Astrocyte of the hippocampus (primary cell): ENCODE measurements at places on chromosomes 2 and 18.

DNA sequence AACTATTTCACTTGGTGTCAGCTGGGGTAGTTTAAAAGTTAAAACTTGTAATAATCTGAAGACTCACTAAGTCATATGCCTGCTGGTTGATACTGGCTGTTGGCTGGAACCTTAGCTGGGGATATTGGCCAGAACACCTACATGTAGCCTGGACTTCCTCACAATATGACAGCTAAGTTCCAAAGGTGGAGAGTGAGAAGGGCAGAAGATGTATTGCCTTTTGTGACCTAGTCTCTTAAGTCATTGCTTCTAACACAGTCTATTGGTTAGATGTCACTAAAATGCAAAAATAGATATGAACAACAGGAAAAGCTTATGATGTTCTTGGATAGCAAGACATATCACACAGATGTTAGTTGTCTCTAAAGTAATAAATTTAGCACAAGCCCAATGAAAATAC lies 113.2 kb upstream of the CHAC2 start:
- DNase-seq = no peak

DNA sequence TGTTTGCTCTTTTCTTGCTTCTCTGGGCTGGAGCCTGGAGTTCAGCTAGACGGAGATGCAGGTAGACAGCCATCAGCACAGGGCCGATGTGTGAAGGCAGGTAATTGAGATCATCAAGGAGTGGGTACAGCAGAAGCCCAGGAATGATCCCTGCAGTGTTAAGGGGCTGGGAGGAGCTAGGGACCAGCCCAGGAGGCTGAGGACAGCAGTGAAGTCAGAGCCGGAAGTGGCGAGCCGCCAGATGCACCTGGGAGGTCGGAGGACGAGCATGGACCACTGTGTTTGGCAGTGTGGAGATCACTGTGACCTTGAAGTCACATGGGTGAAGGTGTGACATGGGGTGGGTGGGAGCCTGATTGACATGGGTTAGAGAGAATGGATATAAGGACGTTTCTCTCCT lies 6.2 kb upstream of the ZNF236 start:
- DNase-seq = no peak

DNA sequence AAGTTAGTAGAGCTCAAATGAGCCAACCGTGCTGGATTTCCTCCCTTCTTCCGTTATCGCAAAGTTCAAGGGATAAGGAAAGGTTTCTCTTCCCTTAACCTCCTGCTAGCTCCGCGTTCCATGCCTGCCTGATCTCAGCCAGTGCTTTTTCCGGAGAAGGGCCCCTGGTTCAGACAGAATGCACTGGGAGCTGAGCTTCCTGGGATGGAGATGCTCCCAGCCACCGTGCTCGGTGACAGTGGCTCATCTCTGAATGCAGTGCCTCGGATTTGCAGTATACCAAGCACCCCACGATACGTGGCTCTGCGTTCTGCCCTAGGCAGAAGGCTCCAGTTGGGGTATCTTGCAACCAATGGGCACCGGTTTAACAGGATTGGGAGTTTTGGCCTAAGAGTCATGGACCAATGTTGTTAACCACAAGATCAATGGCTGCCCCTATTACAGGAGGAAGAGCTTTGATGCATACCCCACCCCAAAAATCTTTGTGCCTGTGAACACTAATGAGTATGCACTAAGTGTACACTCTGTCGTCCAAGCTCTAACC lies 876 bp downstream of the CNTNAP5 start:
- DNase-seq = no peak

- peak; percentile 87 for DNase-seq
These were observed 1241.1 kb upstream of the ZEB2 start for GRCh38 chr2:145760781-145761649.

DNA sequence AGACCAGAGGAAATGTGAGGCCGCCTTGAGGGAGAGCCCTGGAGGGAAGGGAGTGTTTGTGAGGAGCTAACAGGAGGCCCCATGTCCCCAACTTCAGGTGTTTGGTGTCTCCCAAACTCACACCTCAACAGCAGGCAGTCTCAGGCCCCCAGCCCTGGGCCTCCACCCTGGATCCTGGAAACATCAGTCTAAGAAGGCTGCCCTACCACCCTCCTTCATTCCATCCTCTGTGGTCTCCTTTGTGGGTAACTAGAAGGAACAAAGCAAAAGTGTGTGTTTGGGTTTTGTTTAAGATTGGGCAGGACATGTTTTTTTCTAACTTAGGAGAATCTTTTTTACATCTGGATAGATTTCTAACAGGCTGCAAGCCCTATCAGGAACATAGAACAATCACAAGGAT lies 404.3 kb downstream of the BCL11A start:
- DNase-seq = no peak

- no peak for DNase-seq
These were observed 33.0 kb downstream of the ACVR1 start for GRCh38 chr2:157843081-157843480.

GRCh38 chr2:234279637-234280036 lies 217.2 kb downstream of the ARL4C start:
- DNase-seq = no peak

GRCh38 chr18:24128700-24129099 lies 10.2 kb upstream of the CABYR start:
- DNase-seq = peak; percentile 55

GRCh38 chr2:177489719-177490301 lies 97.2 kb downstream of the AGPS start:
- peak; percentile 60 for DNase-seq

- no peak for DNase-seq
These were observed 127.3 kb downstream of the MSH2 start for GRCh38 chr2:47530105-47530760.

DNA sequence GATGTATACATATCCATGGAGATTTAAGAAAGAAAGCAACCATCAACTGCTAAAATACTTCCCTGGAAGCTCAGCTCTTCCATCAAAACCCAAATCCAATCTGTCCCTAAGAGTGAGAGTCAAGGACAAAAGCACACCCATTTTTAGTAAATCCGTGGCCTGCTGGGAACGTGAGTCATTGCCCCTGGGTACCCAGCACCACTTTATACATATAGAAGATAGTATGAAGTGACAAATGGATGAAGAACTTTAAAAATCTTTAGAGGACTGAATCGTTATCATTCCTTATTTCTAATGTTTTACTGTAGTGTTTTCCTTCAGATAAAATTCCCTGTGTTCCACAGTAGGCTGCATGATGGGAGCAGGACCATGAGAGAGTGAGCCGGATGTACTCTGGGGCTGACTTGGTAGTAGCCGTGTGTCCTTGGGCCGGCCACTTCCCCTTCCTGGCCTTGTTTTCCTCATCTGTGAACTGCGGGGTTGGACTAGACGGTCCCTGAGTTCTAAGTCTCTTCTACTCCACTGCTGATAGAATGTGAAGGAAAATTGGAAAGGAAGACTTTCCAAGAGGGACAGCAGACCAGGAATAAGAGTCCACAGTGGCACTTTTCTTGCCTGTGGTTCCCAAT lies 28.5 kb upstream of the CEP68 start:
- DNase-seq = no peak

- no peak for DNase-seq
These were observed 28.7 kb downstream of the SMAD2 start for GRCh38 chr18:47901624-47902362.

- DNase-seq = peak; percentile 31
These were observed 197.5 kb downstream of the IRS1 start for GRCh38 chr2:226601881-226602662.

GRCh38 chr2:27442920-27443282 lies 720 bp downstream of the KRTCAP3 start:
- peak; percentile 5 for DNase-seq

DNA sequence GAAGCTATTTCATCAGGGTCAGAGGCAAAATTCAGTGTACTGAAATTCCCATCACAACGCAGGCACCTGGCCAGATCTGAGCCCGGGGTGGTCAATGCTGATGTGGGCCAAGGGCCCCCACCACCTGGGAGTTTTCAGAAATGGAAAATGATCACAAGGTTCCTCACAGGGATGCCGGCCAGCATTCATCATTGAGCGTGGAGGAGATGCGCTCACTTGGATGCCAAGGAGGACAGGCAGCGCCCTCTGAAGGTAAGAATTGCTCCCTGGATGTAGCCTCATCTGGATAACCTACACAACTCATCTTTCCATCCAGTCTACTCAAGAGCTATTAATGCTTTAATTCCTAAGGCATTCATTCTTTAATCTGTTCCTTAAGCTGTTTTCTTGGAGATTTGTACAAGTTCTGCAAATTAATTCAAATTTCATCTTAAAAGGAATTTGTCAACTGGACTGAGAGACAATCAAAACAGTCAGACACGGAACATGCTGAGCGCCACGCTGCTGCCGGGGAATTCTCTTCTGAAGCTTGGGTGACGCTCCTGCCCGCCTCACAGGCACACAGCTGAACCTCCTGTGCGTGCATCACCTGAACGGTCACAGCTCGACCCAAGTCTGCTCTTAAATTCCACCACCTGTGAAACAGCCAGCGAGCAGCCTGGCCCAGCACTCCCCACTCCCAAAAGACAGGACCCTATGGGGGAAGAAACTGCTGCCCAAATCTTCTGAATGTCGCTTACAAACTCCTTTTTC lies 206.7 kb downstream of the HDAC4 start:
- DNase-seq = no peak

- no peak for DNase-seq
These were observed 26.0 kb upstream of the EFEMP1 start for GRCh38 chr2:55949613-55950012.

- DNase-seq = peak; percentile 14
These were observed 15.4 kb upstream of the PMAIP1 start for GRCh38 chr18:59884351-59884750.

- DNase-seq = no peak
These were observed 46.4 kb downstream of the HS1BP3 start for GRCh38 chr2:20604401-20604911.

DNA sequence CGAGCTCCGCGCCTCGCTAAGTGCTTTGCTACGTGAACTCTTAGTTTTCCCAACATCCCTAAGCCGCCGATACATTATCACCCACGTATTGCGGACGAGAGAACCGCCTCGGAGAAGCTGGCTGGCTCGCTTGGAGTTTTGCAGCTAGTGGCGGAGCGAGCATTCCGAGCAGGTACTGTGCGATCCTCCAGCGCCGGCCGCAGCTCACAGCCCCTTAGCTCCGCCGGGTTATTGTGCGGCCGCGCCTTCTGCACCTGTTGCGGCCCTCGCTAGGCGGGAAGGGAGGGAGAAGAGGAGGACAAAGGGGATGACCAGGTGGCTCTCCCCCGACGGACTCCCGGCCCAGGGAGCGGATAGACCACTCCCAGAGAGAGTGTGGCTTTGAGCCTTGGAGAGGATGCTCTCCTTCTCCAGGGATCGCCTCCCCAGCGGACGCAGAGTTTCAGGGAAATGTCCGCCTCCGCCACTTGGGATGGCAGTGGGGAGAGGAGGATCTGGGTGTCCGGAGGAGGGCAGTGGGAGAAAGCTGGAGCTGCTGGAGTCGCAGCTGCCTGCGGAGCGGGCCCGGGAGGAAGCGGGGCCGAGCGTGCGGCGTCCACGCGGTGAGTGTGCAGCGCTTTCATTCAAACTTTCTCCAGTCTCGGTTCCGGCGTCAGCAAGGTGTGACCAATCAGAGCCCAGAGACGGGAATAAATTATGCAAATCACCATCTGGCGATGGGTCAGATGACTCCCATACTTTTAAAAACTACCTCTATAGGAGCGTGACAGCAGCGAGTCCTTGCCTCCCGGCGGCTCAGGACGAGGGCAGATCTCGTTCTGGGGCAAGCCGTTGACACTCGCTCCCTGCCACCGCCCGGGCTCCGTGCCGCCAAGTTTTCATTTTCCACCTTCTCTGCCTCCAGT lies at the start of gene LIPG:
TSS of gene LIPG (plus strand) at position 769 of the 905 bp plus-strand sequence. CDS start 252 bp downstream, outside the sequence.
- peak; percentile 90 for DNase-seq

- peak; percentile 58 for DNase-seq
These were observed 10.3 kb downstream of the HS1BP3 start for GRCh38 chr2:20640411-20641122.

- no peak for DNase-seq
These were observed 6.2 kb downstream of the DNAJB2 start for GRCh38 chr2:219285373-219285735.

DNA sequence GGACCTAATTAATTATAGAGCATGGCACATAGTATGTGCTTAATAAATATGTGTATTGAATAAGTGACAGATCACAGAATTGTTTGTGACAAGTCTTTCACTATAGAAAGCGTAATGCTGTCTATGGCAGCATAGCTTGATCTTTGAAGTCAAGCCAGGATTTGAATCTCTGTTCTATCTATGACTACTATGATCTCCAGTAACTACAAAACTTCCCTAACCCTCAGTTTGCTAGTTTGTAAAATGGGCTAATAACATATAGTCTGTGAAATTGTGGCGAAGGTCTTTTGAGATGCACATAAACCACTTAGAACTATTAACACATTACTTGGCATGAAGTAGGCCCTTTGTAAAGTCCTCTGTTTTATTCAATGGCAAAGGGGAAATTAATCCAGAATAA lies 4.0 kb upstream of the FHL2 start:
- DNase-seq = no peak

GRCh38 chr2:64478502-64479230 lies 24.7 kb downstream of the LGALSL start:
- DNase-seq = no peak

DNA sequence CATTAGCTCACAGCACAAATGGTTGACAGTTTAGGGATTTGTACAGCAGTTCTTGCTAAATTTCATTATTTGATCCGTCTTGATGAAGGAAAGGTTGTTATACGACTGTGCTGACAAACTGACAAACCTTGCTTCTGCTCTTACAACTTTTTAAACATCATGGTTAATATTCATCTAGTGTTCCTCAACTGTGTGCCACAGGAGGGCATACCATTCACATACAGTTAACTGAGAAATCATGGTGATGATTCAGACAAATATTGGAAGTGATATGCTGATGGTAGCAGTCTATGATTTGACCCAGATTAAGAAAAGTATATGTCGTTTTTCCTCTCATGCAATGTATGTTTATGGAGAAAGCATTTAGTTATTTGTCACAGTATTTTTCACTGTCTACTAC lies 129.8 kb upstream of the FSIP2 start:
- DNase-seq = peak; percentile 26

DNA sequence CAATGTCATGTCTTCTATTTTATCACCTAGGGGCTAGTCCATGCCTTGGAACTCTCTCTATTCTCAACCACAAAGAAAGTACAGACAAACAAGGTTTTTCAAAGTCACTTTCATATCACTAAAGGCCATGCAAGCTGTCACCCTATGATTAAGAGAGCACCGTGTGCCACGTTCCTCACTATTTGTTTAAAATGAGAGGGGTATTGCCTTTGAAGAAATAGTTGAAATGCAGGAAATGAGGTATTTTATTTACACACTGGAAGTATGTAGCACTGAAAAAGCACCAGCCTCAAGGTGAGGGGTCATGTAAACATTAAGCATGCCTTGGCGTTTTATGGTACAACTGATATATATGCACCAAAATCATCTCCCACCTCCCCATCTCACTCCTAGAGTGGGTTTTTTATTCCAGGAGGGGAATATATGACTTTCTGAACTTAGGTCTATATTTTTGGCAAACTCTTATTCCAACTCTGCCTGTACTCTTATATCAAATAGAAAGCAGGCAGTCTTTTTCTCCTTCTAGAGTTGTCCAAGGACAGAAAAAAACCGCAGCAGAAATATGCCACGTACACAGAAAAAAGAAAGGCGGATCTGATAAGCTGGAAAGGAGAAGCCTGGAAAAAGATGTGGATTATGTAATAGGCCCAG lies 53.5 kb downstream of the VSNL1 start:
- DNase-seq = no peak

GRCh38 chr2:162243294-162243693 lies at the start of gene FAP:
TSS of gene FAP (minus strand) at chr2:162243445. CDS start at chr2:162243327, 118 bp downstream.
- DNase-seq = peak; percentile 58

- DNase-seq = no peak
These were observed 71.4 kb downstream of the OSBPL1A start for GRCh38 chr18:24326211-24326610.
